ENCODE measurements at places on chromosomes 2 and 18.
A peak's percentile ranks its signal among the peaks of the same experiment; 100 is the strongest.

DNA sequence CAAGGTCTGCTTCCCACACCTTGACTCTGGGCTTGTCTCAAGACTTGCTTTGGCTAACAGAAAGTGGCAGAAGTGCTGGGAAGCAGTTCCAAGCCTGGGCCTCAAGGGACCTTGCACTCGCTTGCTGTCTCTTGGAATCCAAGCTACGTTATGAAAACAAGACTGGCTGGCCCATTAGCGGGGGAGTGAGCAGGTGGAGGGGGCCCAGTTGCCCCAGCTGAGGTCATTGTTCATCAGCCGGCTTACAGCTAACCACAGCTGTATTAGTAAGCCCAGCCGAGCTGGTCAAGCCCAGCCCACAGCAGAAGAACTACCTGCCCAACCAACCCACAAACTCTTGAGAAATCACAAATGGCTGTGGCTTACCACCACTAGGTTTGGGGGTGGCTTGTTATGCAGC, 63.1 kb downstream of the MARCO start:
- DNase-seq, result peak; percentile 38

DNA sequence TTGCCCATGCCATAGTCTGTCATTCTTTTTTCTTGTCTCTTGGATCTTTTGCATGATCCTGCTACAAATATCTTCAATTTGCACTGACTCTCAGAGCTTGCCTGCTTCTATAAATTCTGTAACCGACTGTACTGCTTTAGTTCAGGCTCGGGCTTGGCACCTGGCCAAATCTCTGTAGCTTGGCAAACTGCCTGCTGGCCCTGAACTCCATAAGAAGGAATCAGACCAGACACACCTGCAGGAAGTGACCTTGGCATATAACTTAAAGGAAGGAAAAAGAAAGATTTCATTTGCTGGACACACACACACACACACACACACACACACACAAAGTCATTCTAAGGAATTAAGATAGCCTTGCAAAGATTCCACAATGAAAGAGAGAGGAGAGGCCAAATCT, 291.2 kb upstream of the DDX18 start:
- DNase-seq, result peak; percentile 34

DNA sequence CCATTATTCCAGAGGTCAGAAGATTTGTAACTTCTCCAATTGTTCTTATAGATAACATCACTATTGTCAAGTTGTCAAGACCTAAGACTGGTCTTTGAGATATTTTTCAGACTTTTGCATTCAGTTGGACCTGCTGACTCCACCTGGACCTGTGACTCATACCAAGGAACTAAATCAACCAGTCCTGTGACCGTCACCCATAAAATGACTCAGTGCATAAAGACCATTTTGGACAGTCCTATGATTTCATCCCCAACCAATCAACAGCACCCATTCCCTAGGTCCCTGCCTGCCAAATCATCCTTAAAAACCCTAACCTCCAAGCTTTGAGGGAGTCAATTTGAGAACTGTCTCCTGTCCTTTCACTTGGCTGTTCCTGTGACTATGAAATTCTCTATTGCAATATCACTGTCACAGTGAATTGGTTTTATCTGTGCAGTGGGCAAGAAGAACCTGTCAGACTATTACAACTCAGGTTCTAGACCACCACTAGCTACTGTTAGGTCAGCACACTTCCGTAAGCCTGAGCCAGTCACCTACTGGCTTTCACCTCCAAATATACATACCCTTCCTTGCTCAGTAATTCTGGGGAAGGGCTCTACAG, 17.1 kb downstream of the DPP4 start:
- no peak for DNase-seq

GRCh38 chr2:196073521-196073920, 4.9 kb upstream of the DNAH7 start:
- no peak for DNase-seq

DNA sequence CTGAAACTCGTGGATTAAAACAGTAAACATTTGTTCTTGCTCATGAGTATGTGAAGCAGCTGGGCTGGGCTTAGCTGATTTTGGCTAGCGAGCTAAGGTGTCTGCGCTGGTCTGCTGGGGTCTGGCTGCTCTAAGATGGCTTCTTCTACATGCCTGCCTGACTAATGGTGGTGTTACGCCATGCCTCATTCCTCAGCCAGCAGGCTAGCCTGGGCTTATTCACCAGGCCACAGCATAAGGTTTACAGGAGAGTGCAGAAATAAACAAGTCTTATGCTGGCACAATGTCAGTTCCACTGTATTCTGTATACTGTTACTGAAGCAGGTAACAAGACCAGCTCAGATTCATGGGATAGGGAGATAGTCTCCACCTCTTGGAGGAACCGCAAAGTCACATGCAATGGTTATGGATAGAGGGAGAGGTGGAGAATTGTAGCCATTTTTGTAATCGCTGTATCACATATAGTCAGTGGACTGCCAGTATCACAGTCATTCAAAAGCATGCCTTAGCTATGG, 80.0 kb downstream of the RHBDD1 start:
- DNase-seq, result no peak

DNA sequence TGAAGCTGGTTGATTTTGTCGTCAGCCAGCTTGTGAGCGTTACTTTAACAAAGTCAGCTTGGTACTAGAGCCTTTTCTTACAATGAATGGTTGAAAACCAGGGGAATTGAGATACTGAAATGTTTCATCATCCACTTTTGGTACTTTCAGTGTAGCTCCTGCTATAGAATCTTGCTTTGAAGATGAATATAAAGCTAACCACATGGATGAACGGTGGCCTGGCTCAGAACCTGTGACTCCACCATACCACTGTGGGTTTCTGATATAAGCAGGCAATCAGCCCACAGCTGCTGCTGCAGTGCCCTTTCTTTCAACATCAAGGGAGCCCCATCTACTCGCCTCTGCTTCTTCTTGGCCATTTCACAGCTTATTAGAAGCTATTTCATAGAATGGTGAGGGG, 53.2 kb upstream of the GPR45 start:
- DNase-seq, result peak; percentile 5

GRCh38 chr2:106137731-106138521, 56.2 kb downstream of the UXS1 start:
- DNase-seq, result no peak

GRCh38 chr2:61535449-61535848, 2.7 kb downstream of the XPO1 start:
- peak; percentile 38 for DNase-seq

GRCh38 chr2:165815299-165816141, 21.5 kb upstream of the GALNT3 start:
- peak; percentile 13 for DNase-seq

DNA sequence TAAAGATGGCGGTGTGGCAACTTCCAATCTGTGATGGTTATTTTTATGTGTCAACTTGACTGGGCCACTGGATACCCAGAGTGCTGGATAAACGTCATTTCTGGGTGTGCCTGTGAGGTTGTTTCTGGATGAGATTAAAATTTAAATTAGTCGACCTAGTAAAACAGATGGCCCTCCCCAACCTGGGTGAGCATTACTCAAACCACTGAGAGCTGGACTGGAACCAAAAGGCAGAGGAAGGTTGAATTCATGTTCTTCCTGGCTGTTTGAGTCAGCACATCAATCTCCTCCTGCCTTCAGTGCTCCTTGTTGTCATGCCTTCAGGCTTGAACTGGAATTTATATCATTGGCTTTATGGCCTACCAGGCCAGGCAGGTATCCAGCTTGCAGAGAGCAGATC, 190.8 kb upstream of the RGPD4 start:
- no peak for DNase-seq

DNA sequence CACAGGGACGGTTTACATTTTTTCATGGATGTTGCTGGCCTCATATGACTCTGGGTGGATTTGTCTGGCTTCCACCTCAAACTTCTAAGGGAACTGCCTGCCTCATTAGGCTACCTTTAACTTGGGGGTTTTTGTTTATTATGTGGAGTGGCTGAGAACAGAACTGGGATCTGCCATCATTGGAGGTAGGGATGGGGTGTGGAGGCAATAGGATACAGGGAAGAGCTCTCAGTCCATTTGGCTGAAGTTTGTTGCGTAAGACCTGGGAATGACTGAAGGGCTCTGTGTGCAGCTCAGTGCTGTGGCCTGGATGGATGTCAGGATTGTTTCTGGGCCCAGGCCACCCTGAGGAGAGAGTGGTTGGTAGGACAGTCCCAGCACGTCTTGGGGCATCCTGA, 31.2 kb downstream of the ASB1 start:
- DNase-seq, result no peak

GRCh38 chr2:109435901-109436598, 177.7 kb downstream of the SEPTIN10 start:
- no peak for DNase-seq

- no peak for DNase-seq
Observed at GRCh38 chr18:63113899-63114565, 205.5 kb downstream of the BCL2 start.

- DNase-seq, result no peak
Observed at GRCh38 chr2:222518570-222519381, 94.4 kb downstream of the SGPP2 start.

Measured in OCI-M1 (cell line).